ENCODE measurements at places on chromosomes 3 and 15. TPM values are rescaled to one million over a fixed set of nuclear protein-coding genes. Genes with fewer than 3 reads are reported as not detected.

- no peak for DNase-seq
These were observed 40.3 kb downstream of the ABHD2 start for GRCh38 chr15:89128320-89129122.

DNA sequence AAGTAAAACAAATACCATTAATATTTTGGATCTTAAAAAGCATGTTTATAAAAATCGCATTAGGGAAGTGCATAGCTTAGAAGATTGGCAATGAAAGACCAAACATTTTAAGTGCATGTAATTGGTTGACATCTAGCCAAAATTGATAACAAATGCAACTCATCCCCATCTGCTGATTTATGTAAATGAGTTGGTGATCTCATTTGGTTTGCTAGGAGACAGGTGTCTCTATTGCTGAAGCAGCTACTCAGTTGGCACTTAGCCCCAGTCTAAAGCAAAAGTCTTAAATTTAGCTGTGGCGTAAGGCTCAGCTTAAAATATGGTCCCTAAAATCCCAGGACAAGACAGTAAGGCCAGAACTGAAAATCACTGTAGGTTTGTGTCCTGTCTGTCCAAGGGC, 113.5 kb upstream of the CHL1 start:
- DNase-seq, result no peak

TIMP4 gene
- total RNA-seq, result not detected

PARP9 gene
- total RNA-seq, result 47.6 TPM

C3orf49 gene
- not detected for total RNA-seq

RBMS3 gene
- total RNA-seq, result 5.9 TPM
